Activated CD4-positive, alpha-beta T cell treated with anti-CD3 and anti-CD28 coated beads, Interleukin-2, amount 50 U/mL, for 16 hours (primary cell): ENCODE measurements at places on chromosomes 11 and 22.

DNA sequence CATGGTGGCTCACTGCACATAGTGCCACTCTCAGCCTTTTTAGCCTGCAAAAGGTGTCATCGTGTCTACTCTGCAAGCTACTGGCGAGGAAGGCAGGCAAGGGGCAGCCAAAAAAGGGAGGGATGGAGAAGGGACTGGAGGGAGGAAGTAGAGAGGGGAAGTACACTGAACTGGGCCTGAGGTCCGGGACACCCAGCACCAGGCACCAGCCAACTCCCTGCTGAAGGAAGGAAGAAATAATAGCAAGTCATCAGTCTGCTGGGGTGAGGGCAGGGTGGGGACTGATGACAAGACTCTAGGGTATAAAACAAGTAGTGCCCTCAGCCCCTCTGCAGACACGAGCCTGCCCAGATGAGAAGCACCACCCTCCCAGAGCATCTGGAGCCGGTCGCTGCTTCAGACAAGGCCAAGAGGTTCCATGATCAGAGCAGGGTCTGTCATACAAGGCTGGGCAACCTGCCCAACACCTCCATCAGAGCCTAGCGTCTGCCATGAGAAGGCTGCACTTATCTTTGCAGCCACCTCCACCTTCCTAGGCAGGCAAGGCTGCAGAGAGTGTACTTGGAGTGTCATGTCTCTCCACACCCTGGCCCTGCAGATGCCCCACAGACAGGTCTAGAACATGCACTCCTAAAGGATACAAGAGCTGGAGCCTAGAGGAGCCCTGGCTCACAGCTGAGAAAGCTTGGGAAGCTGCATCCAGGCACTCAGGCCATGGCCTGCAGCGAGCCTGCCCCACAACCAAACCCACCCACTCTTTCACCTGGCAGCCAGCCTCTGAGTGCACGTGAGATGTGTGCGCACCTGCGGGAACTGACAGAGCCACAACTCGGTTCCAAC, 9.0 kb upstream of the COMT start:
- DNase-seq, result no peak

GRCh38 chr11:44774108-44774507, 47.3 kb downstream of the TSPAN18 start:
- no peak for DNase-seq

DNA sequence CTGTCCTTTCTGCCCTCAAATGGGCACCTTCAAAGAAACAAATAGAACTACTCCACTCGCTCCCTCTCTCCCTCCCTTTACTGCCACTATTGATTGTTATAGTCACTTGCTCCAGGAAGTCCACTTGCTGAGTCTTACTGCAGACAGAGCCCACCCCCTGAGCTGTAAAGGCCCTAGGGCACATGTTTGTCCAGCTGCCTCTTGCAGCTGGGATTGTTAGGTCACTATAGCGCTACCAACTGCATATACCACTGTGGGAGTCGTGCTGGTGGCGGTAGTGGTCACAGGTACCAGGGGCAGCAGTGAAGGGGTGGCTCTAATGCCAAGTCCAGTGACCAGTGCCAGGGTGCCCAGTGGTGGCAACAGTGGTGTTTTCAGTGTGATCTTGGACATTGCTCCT, 4.4 kb upstream of the SREBF2 start:
- DNase-seq, result no peak

GRCh38 chr22:43431808-43432554, 20.2 kb downstream of the MPPED1 start:
- no peak for DNase-seq

DNA sequence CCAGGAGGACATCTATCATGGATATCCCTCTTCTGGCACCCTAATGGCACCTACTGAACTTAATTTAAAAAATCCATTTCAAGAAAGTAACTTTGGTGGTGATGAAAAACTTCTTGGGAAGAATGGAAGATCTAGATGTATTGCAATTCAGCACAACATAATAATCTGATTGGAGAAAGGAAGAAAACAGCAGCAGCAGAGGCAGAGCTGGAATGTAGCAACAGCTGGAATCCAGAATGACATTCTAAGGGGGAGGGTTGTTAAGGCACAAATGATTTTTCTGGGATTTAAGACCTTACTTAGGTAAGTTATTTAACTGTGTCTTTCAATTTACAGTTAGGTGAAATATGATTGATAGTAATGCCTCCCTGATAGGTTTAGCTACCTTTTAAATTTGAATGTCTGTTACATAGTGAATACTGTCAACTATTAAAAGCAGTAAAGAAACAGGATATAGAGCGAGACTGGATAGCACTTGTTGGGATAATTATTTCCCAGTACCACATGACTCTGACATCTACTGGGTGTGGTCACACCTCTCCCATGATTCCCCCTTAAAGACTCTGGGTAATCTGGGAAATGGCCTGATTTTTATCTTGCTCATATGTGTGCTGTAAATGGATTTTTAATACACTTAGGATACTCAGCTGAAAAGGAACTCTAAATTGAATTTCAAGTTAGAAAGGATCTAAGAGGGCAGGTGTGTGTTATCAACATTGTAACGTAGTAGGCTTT, 11.7 kb downstream of the CAPRIN1 start:
- no peak for DNase-seq

- no peak for DNase-seq
Observed at GRCh38 chr22:42868751-42869251, 11.7 kb upstream of the ARFGAP3 start.

GRCh38 chr11:131666006-131666405, 295.6 kb downstream of the NTM start:
- DNase-seq, result no peak

- no peak for DNase-seq
Observed at GRCh38 chr11:6488821-6489220, 7.5 kb downstream of the TIMM10B start.

DNA sequence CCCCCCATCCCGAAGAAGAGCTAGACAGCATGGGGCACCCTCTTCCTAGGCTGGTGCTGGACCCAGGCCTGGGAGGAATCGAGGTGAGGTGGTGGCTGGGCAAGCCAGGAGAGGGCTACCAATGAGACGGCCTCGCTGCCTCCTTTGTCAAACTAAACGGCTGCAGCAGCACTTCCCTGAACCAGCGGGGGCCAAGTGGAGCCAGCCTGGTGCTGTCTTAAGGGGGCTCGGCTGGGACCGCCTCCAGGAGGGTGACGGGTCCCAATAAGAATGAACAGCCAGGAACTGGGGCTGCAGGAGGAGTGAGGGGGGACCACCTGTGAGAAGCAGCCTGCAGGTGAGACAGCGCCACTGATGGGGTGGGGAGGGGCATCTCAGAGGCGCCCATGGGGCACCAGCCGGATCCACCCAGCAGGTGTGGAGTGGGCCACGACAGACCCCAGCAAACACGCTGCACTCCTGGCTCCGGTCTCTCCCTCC, 17.1 kb downstream of the IFT27 start:
- DNase-seq, result no peak

GRCh38 chr11:11847082-11847481, 5.3 kb downstream of the USP47 start:
- no peak for DNase-seq

DNA sequence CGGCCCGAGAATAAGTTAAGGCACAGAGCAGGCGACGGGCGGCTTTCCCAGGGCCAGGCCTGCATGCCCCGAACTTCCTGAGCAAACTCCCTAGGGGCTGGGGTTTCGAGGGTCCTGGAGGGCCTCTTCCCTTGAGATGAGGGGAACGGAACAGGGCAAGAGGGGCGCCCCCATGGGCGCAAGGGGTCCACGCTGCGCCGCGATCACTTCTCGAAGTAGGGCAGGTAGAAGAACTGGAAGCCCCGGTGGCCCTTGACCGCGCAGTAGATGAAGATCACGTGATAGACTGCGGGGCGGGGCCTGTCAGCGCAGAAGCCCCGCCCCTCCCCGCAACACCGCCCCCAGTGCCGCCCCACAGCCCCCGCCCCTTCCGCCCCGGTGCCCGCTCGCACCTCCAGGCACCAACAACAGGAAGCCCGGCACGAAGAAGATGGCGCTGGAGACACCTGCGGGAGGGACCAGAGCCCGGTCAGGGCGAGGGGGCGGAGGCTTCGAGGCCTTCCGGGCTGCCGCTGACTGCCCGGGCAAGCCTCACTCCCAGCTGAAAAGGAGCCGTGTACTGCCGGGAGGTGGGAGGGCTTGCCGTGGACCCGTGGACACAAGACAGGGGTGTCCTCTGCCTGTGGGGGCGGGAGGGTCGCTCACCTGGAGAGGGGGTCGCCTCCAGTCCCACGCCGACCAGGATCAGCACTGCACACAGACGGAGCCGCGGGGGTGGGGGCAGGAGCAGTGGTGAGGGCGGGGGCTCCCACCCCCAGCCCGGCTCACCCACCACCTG, 4.5 kb downstream of the TMEM134 start:
- peak; percentile 96 for DNase-seq

GRCh38 chr11:74694136-74694930, 36.9 kb downstream of the CHRDL2 start:
- no peak for DNase-seq

GRCh38 chr22:46362203-46362933, 26.9 kb downstream of the TRMU start:
- DNase-seq, result no peak
